ENCODE measurements at places on chromosomes 16 and 17.
A peak's percentile ranks its signal among the peaks of the same experiment; 100 is the strongest.

GRCh38 chr16:72992142-72992601, 55.8 kb downstream of the ZFHX3 start:
- H3K4me1 ChIP-seq = peaks cover 88% of the 10 kb centered on the region
- H3K27ac ChIP-seq = peak overlapping the region; percentile 93
- no peak overlapping the region for H3K4me3 ChIP-seq
- H3K36me3 ChIP-seq = no peaks in the 10 kb centered on the region
- DNase-seq = no peak

- H3K27me3 ChIP-seq = no peaks in the 10 kb centered on the region
- DNase-seq = no peak
- H3K4me1 ChIP-seq = peaks cover 48% of the 10 kb centered on the region
- no peak overlapping the region for H3K27ac ChIP-seq
- H3K4me3 ChIP-seq = no peak overlapping the region
These were observed 63.6 kb upstream of the ERN1 start for GRCh38 chr17:64193561-64193960.

DNA sequence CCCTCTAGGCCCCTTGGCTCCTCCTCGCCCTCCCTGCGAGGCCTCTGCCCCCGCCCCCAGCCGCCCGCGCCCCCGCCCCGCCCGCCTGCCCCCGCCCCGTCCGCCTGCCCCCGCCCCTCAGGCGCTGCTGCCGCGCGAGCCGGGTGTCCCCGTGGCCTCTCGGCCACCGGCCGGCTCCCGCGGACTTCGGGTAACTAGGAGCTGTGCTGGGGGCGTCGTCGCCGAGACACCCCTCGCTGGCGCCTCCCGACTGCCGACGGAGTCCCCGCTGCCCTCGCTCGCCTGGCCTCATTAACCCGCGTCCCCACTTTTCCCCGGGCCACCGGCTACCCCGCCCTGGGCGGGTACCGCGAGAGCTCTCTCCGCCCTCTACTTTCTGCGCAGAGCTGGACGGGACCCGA, at the start of gene TLCD1:
TSS of gene TLCD1 (minus strand) at position 8 of the 401 bp plus-strand sequence. CDS start 136 bp downstream, outside the sequence.
- H3K4me1 ChIP-seq = peaks cover 63% of the 10 kb centered on the region
- H3K27ac ChIP-seq = peak within 1 kb of the TSS; percentile 98
- H3K27me3 ChIP-seq = no peaks in the 10 kb centered on the region
- H3K36me3 ChIP-seq = peaks cover 36% of the 10 kb centered on the region

- no peaks in the 10 kb centered on the region for H3K36me3 ChIP-seq
- H3K4me3 ChIP-seq = no peak overlapping the region
- H3K4me1 ChIP-seq = no peaks in the 10 kb centered on the region
- H3K27ac ChIP-seq = no peak overlapping the region
- no peak for DNase-seq
These were observed 24.0 kb upstream of the SALL1 start for GRCh38 chr16:51175081-51175480.

- H3K27ac ChIP-seq = peak overlapping the region; percentile 97
- no peaks in the 10 kb centered on the region for H3K27me3 ChIP-seq
- DNase-seq = peak; percentile 92
- peak overlapping the region; percentile 92 for H3K4me3 ChIP-seq
- peaks cover 93% of the 10 kb centered on the region for H3K4me1 ChIP-seq
These were observed 489 bp upstream of the NFATC3 start for GRCh38 chr16:68084504-68085258.

- no peak for DNase-seq
- H3K4me3 ChIP-seq = no peak overlapping the region
- no peaks in the 10 kb centered on the region for H3K27me3 ChIP-seq
These were observed 53.6 kb downstream of the CYTH1 start for GRCh38 chr17:78728495-78728894.

DNA sequence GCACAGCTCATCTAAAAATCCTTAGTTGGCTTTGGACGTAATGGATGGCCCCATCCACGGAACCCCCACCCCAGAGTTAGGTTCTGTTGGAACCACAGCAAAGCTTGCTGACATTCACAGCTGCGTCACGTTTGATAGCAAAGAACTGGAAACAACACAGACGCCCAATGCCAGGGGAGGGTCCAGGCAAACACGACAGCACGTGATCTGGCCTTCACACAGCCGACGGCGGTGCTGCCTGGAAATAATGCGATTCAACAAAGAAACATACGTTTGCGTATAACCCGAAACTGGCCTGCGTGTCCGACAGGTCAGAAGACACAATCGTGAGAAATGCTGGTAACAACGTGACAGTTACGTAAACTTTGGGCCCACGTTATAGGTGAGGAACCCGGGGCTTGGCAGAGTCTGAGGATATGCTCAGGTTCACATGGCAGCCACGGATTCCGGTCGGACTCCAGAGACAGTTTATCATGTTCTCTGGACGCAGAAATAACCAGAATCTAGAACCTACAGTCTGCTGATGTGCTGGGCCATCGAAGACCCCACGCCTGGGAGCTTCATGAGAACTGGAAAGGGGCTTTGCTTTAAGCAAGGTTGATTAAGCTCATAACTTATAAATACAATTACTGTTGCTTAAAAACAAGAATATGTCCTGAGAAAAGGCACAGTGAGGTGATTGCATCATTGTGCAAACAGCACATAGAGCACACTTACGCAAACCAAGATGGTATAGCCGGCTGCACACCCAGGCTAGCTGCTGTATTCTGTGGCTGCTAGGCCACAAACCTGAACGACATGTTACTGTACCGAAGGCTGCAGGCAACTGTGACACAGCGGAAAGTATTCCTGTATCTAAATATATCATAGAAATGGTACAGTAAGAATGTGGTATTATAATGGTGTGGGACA, 70.4 kb downstream of the RPH3AL start:
- H3K27ac ChIP-seq = no peak overlapping the region
- DNase-seq = no peak
- peaks cover 13% of the 10 kb centered on the region for H3K36me3 ChIP-seq

DNA sequence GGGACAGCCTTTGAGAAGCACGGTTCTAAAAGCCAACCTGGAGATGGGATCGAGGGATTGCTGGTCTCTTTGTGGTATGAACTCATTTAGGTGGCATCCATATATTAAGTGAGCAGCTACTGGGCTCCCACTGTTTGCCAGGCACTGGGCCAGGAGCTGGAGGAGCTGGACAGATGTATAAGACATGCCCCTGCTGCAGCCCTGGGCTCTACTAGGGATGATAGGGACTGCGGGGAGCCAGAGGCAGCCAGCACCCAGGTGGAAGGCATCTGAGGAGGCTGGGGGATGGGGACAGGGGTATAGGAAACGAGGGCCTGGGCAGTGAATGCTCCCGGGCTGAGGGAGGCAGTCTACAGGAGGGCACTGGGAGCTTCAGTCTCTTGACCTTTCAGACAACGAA, 53.0 kb upstream of the MEAK7 start:
- H3K27ac ChIP-seq = no peak overlapping the region
- H3K27me3 ChIP-seq = peaks cover 60% of the 10 kb centered on the region
- H3K4me1 ChIP-seq = no peaks in the 10 kb centered on the region

- H3K27me3 ChIP-seq = peaks cover 25% of the 10 kb centered on the region
- no peak overlapping the region for H3K27ac ChIP-seq
- no peak overlapping the region for H3K4me3 ChIP-seq
- DNase-seq = no peak
These were observed 28.0 kb downstream of the CRISPLD2 start for GRCh38 chr16:84847564-84848355.

DNA sequence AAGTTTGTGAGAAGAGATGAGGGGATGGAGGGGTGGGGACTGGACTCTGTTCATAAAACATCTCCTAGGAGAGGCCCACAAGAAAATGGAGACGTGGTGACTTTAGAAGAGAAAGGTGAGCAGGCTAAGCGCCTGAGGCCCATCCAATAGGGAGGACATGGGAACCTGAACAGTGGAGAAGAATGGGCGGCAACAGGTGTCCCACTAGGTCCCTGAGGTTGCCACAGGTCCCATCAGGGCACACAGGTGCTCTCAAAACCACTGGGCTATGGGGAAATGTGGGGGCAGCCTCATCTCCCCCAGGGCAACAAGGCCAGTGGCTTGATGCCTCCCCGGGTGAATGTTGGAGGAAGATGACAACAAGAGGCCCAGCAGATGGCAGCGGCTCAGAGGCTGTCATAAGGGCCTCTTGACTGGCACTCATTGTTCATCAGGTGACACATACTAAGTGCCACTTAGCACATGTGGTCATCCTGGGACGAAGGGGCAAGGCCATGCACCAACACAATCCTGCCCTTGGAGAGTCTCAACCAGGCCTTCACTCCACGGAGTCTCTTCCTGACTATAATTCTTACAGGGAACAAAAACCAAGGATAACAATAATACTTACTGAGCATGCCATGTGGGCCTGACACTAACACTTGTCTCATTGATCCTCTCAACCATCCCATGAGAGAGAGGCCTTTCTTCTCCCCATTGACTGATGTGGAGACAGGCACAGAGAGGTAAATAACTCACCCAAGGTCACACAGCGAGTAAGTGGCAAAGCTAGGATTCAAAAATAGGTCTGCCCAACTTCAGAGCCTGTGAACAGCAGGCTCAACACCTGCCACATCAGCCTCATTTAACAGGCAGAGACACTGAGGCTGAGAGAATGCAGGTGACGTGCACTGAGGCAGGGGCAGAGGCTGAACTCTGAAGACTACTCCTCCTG, 38.0 kb downstream of the CUEDC1 start:
- H3K4me1 ChIP-seq = peaks cover 98% of the 10 kb centered on the region
- H3K4me3 ChIP-seq = no peak overlapping the region
- H3K27ac ChIP-seq = peak overlapping the region; percentile 91
- no peaks in the 10 kb centered on the region for H3K27me3 ChIP-seq
- peak; percentile 60 for DNase-seq
